Brain (organoid and tissue), 16 donors: ENCODE measurements at places on chromosomes 7 and 10.

- DNase-seq, result peak; percentile 54
These were observed 19.4 kb downstream of the ITGB1 start for GRCh38 chr10:32938554-32939061.

- no peak for DNase-seq
These were observed 109.4 kb downstream of the DGKB start for GRCh38 chr7:14793151-14793550.

- peak; percentile 54 for DNase-seq
These were observed 53.8 kb upstream of the CPXM2 start for GRCh38 chr10:123945325-123945920.

GRCh38 chr10:102770792-102771191 lies 27.0 kb downstream of the WBP1L start:
- DNase-seq, result no peak

DNA sequence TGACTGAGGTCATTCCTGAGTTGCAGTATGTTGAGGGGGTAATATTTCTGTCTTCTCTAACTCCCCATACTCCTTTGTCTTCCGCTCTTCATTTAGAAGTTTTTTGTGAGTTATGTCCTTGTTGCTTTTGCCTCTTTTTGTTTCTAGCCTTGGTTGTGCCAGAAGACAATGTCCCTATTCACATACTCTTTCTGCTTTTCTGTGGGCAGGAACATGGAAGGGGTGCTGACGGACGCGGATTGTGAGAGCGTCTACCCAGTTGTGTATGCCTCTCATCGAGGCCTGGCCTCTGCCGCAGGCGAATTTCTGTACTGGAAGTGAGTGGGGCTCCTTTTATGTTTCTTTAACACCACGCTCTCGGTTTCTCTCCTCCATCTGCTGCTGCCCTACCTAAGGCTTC lies 20.5 kb downstream of the STAG3 start:
- DNase-seq, result no peak

- no peak for DNase-seq
These were observed 21.4 kb upstream of the RSBN1L start for GRCh38 chr7:77674878-77675277.

GRCh38 chr7:46603780-46604179 lies 682.7 kb upstream of the IGFBP3 start:
- no peak for DNase-seq

- DNase-seq, result no peak
These were observed 578.8 kb upstream of the PFKP start for GRCh38 chr10:2488446-2489005.

- DNase-seq, result peak; percentile 30
These were observed 39.6 kb downstream of the GLI3 start for GRCh38 chr7:42197451-42197850.

DNA sequence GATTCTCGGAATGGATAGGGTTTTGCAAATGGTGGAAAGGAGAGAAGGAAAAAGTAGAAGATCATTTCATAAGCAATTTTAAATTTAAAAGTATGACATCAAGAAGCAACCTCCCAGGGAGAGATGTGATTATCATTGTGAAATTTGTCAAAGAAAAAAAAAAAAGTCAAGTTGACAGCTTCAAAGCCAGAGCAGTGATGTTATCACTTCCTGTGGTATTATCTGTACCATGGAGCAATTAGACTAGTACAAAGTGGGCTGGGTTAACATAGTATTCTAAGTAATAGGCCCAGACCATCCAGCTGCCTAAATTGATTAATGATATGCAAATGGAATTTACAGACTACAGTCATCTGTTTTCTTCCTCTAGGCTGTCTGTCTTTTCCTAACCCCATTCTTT lies 84.0 kb upstream of the NPY start:
- DNase-seq, result no peak

DNA sequence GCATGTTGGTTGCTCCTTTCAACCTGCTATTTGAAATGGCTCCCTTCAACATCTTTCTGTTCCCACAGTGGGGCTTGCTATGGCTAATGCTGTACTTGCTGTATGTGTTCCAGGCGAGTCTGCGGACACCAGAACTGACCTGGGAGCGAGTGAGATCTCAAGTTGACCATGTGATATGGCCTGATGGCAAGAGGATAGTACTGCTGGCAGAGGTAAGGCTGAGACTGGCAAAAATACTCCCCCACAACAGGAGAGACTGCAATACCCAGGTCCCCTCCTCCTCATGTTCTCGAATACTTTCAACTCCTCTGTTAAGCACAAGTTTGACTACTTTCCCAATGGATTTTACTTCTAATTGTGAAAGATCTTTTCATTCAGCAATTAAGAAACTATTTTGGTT lies 11.5 kb upstream of the STRIP2 start:
- DNase-seq, result no peak

DNA sequence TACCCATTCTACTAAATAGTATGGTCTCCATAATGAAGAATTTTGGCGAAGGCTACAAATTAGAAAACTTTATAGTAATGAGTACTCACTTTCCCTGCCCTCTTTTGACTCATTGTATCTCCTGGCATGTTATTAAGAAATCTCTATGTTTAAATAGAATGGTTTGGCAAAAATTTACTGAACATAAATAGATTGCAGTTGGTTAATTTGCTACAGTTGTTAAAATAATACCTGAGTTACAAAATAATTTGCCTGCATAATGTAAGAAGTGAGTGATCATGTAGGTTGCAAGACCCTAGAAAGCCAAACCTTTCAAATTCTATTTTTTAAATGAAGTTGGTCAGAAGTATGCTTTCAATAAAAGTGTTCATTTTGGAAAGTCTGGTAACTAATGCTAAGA lies 176.8 kb upstream of the AHR start:
- DNase-seq, result no peak

- peak; percentile 12 for DNase-seq
These were observed 70.0 kb upstream of the ZMIZ2 start for GRCh38 chr7:44678471-44679179.

DNA sequence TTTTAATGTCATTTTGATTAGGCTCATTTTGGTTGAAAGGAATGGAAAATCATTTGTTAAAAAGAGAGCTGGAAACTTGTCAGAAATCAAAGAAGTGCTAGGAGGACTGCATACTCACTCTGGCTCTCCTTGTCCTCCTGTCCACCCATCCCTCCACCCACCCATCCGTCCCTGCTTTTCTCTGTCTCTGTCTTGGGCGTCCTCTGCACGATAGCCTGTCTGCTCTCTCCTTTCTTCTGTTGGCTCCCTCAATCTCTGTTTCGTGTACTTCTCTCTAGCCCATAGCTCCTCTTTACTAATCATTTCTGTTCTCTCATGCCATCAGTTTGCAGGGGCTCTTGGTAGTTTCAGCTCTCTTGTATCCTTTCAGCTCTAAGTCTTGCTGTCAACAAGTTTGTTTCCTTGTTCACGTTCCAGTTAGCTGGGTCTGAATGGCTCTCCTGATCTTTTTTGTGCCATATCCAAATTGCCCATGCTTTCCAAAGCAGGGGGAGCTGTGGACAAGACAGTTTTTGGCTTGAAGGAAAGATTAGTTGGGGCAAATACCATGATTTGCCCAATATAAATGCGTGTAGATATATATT lies 75.6 kb downstream of the KAT6B start:
- DNase-seq, result peak; percentile 53

- DNase-seq, result no peak
These were observed 651.6 kb upstream of the FOXK1 start for GRCh38 chr7:4030346-4030950.

- DNase-seq, result no peak
These were observed 40.1 kb upstream of the ITGB8 start for GRCh38 chr7:20290505-20291111.

DNA sequence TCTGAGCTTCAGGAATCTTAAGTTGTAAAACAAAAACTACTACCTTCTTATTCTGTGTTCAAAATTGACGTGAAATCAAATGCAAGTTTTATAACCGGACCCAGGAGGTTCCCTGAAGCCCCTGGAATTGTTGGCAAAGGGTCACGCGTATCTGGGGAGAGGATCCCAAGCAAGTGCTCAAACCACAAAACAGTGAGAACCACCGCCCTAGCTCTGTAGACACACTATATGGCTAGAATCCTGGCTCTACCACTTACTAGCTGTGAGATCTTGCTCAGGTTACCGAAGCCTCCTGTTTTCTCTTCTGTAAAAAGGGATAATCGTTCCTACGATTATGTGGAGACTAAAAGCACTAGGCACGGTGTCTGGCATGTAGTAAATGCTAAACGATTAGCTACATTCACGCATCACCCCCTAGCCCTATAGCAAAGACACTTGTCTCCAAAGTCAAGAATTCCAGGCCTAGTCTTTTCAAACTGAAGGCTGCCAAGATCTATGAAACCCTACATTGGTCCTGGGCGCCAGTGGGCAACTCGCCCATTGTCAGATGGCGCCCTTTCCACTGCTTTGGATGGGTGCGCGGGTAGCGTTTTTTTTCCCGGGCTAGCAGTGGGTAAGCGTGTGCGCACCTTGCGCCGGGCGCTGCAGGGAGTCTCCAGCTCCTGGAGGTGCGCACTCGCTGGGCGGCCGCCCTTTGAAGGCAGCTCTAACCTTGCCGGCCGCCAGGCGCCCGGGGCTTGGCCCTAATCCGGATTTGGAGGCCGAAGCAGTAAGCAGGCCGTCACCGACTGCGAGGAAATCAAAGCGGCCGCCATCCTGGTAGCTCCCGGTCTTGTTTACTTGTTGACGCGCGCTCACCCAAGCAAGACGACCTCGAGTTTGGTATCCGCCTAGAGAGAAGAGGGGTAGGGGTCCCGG lies 11.6 kb upstream of the NKX2-3 start:
- no peak for DNase-seq

- DNase-seq, result no peak
These were observed 24.0 kb downstream of the DPYSL4 start for GRCh38 chr10:132210766-132211165.

- DNase-seq, result peak; percentile 34
These were observed 97.7 kb upstream of the RET start for GRCh38 chr10:42979181-42979580.

DNA sequence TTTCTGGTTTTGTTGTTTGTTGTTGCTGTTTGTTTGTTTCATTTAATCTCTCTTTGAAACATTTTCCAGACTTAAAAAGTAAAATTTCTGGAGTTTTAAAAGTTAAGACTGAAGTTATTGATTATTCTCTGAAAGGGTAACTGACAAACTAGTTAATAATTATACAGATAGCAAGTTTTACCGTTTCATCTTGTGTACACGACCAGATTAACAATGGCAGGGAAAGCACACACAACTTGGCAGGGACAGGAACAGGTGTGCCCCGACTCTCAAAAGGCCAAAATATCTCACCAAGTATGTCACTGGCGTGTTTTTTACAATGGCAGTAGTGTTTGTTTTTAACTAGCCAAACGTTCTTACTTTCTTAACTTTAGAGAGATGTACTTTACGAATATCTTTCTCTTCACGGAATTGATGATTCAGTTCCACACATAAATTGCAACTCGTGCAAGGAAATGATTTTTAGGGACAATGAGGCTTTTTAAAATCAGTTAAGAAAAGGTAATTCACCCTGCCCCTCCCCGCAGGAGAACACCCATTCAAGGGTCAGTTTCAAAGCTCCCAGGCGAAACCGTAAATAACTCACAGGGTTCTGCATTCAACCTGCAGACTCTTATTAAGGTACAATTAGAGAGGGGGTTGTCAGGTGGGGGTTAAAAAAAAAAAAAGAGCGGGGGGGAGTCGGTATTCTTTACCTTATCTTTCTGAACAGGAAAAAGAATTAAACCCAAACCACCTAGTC lies 3.5 kb downstream of the CTBP2 start:
- DNase-seq, result no peak

DNA sequence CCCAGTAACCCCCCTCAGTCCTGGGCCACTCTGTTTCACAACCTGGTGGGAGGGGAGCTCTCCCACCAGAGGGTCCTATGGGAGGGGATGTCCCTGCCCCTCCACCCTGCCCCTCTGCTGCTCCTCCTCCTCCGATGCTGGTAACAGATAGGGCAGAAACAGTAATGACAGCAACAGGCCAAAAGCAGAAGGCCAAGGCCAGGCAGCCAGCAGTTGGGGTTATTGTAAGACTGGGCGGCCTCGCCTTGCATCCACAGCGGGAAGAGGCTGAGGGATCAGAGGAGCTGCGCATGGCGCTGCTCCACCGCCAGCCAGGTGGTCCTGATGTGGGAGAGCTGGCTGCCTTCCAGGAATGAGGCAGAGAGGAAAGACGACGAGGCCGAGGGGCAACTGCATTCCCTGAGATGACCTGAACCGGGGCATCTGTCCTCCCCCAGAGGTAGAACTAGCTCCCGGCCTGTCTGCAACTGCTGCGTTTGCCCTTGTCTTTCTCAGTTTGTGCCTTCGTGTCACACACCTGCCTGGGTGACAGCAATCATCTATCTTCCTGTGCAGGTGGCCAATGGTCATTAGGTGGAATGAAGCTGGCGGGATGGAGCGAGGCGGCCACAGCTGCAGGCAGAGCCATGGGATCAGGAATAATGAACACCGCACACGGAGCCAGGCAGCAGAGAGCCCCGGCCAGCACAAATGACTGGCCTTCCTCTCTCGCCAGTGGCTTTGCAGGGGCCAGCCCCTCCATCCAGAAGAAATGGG lies 54.0 kb upstream of the CACUL1 start:
- DNase-seq, result peak; percentile 53

- DNase-seq, result peak; percentile 32
These were observed 34.6 kb upstream of the SLC35G1 start for GRCh38 chr10:93859049-93859655.

DNA sequence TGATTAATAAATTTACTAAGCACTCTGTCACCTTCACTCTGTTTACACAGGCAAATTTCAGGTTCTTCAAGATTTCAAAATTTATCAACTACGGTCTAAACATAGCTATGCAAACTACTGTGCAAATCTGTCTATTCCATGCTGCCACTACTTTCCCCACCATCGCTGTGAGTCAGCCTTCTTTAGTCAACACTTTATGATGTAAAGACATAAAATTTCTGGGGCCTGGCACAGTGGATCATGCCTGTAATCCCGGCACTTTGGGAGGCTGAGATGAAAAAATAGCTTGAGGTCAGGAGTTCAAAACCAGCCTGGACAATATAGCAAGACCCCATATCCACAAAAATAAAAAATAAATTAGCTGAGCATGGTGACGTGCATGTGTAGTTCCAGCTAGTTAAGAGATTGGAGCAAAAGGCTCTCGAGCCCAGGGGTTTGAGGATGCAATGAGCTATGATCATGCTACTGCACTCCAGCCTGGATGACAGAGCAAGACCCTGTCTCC lies 42.6 kb downstream of the CNOT4 start:
- no peak for DNase-seq

DNA sequence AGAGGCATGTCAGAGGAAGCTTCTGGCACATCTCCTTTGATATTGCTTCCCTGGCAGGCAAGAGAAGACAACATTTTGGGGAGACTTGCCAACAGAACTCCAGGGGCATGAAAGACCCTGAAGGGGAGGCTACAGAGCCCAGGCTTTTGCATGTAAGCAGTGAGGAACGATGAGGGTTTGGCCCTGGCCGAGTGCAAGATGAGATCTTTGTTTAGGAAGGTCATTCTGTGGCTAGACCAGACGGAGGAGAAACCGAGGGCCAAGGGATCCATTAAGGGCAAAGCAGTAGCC lies 3.8 kb downstream of the SVIL start:
- no peak for DNase-seq
